CD4-positive, alpha-beta memory T cell (primary cell): ENCODE measurements at places on chromosomes 5 and 9. TPM values are rescaled to one million over a fixed set of nuclear protein-coding genes. Genes with fewer than 3 reads are reported as not detected.

SLC6A7 gene
- not detected for total RNA-seq

OR13D1 gene
- not detected for total RNA-seq

AMBP gene
- not detected for total RNA-seq

LCN2 gene
- not detected for total RNA-seq

HSD17B3 gene
- 1.8 TPM for total RNA-seq

VCAN gene
- 0.09 TPM for total RNA-seq

SPATA31A3 gene
- total RNA-seq: not detected

TNFSF8 gene
- 43.2 TPM for total RNA-seq

COL15A1 gene
- not detected for total RNA-seq

GARIN3 gene
- not detected for total RNA-seq

DNA sequence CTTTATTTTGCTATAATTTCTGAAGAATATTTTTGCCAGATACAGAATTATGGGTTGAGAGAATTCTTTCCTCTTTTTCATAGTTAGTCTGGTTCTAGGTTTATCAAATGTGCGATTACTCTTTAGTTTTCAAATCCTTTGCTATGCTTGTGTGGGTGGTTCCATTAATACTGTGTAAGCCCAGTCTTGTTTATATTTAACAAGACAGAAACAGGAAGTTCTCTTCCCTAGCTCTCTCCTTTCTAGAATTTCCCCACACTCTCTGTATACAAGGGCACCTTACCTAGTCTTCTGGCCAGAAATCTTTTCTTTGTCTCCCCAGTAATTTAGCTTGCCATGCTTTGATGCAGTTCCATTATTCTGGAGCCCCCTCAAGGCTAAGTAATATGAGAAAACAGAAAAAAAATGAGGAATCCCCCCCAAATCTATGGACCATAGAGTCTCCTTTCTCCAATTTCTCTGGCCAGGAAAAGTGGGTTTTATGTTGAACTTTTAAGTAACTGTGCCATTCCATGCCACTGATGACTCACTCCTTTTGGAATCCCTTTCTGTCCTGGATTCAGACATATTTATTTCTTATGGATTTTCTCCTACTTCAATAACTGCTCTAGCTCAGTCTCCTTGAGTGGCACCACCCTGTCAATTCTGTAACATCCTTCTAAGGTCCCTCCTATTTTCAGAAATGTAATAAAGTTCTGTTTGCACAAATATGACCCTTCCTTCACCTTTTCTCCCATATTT, 1714.1 kb downstream of the EFNA5 start:
- no peak for DNase-seq

GRCh38 chr5:99445805-99446204, 517.0 kb upstream of the CHD1 start:
- no peak for DNase-seq

DNA sequence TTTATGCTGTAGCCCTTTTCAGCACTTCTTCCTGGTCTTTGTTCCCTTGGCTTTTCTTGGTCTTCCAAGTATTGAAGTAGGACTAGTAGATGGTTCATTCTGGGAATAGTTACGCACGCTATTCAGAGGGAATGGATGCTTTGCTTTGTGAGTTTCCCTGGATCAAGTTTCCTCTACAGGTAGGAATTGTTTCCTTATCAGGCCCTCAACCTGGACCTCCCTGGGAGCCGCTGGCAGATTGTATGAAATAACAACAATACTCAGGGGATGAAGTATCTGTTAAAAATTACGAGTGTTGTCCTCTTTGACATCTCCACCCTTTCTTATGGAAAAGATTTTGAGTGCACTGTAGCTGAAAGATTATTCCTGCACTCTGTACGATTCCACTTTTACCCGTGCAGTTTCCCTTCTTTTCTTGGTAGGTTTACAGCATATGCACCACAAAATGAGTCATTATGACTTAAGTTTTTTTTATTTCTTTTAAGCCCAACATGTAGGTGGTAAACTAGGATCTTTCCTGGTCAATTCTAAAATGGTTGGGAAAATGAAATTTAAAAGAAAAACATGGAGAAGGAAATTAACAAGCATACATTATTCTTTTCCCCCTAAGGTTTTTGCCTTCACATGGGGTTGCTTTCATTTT, 57.9 kb downstream of the ARHGAP26 start:
- DNase-seq: no peak

DNA sequence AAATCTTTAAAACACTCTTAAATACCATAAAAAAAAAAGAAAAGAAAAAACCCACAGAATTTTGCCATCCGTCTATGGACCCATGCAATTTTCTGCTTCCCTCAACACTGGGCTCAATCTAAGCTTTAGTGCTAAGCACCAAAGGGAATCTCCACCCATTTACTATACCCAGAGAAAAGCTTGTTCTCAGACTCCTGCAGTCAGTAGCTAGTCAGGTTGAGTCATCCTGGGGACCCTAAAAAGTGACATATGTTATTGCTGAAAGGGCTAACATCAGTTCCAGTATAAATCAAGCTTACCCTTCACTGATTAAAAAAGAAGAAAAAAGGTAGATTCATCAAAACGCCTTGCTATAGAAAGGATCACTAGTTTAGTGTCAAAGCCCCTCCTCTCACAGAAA, 177.6 kb downstream of the MUSK start:
- DNase-seq: no peak

- no peak for DNase-seq
These were observed 59.3 kb downstream of the ASTN2 start for GRCh38 chr9:117355542-117355941.

DNA sequence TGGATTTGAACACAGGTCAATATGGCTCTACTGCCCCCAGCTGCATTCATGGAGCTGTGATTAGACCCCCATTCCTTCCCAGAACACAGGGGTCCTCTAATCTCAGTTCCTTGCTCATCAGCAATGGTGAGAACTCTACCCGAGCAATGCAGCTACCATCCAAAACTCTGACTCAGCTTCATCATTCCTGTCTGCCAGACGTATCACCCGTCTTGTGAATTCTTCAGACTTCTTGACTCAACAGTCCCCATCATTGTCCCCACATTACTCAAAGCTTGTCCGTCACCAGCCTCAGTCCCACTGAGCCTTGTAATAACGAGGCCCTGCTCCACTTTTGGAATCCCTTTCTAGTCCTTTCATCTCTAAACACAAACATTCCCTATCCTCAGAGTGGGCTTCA, 36.3 kb upstream of the STX17 start:
- DNase-seq: no peak

DNA sequence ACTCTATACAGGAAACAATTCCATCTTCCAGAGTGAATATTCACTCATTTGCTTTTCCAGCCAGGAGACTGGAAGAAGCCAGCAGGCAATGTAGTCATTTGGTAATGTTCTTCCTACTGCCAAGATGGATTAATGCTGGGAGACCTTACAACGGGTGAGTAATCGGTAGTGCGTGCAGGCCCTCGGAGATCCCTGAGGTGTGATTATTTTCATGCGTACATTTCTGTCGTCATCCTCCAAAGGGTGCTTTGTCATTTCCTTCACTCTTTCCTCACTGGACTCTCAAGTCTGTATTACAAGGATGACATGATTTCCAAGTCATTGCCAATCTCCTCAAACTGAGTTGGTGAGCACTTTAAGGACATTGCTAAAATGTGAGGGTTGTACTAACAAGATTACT, 263.5 kb downstream of the CWC27 start:
- no peak for DNase-seq

GRCh38 chr9:68999393-69000105, 14.4 kb downstream of the PRKACG start:
- DNase-seq: peak; percentile 73

- DNase-seq: no peak
These were observed 125.1 kb downstream of the NPR3 start for GRCh38 chr5:32836176-32836575.

DNA sequence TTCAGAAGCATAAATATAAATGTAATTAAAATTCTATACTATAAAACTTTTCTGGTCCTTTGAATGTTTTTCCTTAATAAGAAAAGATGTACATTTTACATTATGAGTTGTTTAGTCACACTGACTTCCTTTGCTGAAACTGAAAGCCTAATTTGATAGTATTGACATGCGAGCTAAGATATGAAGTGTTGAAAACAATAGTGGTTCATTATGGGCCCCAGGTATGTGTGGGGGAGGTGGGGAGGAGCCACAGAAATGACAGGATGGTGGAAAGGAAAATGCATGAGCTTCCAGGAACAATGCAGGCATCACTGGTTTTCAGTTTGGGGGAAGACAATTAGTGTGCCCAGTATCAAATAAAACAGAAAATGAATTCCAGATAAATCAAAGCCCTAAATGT, 35.4 kb upstream of the RLN1 start:
- no peak for DNase-seq

GRCh38 chr9:2359891-2360471, 261.6 kb upstream of the VLDLR start:
- no peak for DNase-seq

GRCh38 chr5:44275908-44276307, 113.3 kb downstream of the FGF10 start:
- DNase-seq: no peak
